ENCODE measurements at places on chromosomes 7 and 10.

GRCh38 chr7:114862406-114862805 is 59.5 kb upstream of the MDFIC start:
- DNase-seq = no peak

DNA sequence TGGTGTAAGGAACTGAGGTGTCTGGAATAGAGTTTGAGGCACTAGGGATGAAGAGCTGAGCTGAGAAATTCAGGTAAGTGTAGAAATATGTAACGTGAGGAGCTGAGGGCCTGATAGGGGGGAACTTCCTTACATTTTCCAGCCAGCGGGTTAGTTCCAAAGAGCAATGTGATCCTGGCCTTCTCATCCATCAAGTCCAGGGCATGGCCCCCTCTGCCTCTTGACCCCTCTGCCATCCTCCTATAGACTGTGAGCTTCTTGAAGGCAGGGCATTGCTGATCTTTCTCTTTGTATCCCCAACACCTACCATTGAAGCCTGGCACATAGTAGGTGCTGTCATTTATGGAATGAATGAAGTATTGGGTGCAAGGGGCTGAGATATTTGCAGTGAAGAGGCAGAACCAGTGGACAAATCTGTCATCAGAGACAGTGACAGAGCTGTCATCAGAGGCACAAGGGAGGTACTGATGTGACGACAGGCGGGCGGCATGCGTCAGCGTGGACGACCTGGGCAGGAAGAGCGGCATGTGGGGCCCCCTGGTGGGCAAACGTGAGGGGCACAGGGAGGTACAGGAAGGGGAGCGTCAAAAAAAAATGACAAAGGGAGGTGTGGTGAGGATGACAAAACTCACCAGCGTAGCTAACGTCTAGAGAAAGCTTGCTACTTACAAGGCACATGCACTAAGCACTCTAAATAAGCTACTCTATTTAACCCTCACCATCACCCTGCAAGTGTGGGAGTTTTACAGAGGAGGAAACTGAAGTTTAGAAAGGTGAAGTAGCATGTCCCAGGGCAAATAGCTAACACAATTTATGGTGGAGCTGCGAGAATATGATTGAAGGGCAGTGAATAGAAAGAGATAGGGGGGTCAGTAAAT is 5.2 kb upstream of the CAMK2G start:
- DNase-seq = peak; percentile 71

GRCh38 chr10:48500771-48501170 is 104.1 kb downstream of the ARHGAP22 start:
- DNase-seq = no peak

DNA sequence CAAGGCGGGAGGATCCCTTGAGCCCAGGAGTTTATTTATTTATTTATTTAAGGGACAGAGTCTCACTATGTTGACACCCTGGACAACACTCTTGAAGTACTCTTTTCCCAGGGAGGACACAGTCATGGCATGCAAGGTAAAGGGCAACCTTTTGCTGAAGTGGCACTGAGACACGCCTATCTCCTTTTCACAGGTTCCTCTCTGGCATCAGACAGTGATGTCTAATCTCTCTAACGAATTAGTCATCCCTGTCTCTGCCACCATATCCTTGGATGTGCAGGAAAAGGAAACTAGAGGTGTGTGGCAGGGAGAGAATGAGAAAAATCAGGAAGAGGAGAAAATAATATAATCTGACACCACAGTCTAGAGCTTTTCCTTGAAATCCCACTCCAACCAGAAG is 19.5 kb downstream of the CPVL start:
- no peak for DNase-seq

DNA sequence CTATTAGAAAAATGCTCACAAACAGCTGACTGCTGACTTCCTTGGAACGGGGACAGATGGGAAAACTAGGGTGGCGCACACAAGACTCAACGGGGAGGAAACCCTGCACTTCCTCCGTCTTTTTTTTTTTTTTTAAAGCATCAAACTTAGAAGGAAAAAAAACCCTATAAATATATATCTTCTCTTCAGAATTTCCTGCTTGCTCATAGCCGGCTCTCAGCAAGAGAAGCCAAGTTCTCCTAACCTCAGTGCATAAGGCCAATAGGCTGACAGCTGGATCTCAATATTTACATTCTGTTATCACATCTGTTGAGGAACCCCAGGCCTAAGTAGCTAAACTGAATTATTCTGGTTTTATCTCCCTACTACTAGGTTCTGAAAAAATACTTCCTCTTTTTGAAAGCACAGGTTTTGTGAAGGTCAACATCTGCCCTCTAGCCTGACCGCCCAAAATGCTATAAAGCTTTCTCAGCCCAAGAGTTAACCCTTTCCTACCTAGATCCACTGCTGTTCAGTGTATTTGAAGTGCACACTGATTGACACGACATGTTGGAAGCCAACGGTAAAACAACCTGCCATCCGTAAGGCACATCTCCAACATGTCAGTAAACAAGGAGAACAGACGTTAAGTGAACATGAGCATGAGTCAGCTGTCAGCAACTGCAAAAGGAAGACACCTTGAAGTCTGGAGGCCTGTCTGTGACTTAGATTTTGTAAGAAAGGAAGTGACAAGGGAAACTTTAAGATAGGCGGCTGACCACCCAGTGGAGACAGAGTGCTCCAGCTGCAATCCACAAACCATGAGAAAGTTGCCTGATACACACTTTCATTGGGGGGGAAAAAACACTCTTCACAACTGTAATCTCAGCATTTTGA is 83.8 kb downstream of the EBLN1 start:
- peak; percentile 31 for DNase-seq

GRCh38 chr10:32906595-32906994 is 51.4 kb downstream of the ITGB1 start:
- DNase-seq = no peak

- DNase-seq = no peak
Observed at GRCh38 chr7:45098983-45099839, 10.4 kb upstream of the NACAD start.

- DNase-seq = no peak
Observed at GRCh38 chr7:77353407-77353721, 62.8 kb downstream of the GSAP start.

DNA sequence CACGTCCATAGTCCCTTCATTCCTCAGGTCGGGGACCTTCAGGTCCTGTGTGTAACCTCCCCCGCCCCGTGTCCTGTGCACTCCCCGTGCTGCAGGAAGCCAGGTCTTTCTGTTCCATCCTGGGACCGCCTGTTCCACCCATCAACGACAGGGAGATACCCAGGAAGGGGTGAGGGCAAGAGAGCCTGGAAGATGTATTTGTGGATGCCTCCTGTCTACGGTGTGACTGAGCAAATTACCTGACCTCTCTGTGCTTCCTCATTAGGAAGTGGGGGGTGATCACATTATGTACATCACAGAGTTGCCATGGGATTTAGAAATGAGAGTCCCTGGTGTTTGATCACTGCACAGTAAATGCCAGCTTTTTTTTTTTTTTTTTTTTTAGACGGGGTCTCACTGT is 46.3 kb downstream of the GRID2IP start:
- no peak for DNase-seq

DNA sequence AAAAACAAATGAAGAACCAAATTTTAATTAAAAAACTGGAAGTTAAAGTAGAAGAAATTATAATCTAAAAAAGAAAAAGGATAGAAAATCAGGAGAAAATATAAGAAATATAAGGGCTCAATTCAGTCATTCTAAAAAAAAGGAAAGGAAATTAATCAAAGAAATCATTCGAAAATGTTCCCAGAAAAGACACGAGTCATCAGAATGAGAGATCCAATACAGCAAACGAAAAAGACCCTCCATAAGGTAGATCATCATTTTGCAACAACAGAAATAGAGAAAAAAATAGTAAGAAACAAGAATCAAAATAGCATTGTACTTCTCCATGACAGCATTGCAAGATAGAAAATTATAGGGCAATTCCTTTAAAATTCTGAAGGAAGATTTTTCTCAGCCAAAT is 22.5 kb upstream of the DGKI start:
- no peak for DNase-seq

DNA sequence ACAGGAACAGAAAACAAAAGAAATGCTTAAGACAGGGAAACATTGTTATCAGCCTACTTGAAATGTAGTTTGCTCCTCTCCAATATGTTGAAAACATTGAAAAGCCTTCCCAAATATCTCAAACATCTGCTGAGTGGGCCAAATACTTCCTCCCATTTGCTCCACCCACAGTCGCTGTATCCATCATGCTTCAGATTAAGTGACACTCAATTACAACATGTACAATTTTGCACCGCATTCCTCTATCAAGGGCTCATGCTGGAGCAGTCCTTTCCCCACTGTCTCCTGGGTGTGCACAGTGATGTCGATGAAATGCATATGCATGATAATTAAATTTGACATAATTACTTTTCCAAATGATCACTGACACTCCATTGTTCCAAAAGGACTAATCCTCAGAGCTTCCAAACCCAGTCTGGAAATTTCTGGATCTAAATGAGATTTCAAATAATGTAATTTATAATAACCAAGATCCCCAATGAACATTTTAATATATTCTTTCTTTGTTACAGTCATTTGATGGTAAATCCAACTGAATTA is 604.6 kb downstream of the GRID1 start:
- DNase-seq = no peak

- DNase-seq = no peak
Observed at GRCh38 chr10:28668363-28669226, 8.7 kb upstream of the BAMBI start.

DNA sequence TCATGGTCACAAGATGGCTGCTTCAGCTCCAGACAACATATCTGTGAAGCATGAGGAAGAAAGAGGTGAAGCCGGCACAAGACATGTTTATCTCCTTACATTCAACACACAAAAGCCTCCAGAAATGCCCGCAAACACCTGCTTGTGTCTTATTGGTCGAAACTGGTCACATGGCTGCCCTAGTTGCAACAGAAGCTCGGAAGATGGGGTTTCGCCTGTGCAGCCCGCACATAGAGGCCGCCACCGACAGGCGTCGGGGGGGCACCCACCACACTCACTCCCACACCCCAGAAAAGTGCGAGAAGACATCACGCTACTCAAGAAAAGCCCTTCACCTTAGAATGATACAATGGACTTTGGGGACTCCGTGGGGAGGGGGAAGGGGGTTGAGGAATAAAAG is 63.0 kb upstream of the MGMT start:
- no peak for DNase-seq
